ENCODE measurements at places on chromosomes 16 and 17.

DNA sequence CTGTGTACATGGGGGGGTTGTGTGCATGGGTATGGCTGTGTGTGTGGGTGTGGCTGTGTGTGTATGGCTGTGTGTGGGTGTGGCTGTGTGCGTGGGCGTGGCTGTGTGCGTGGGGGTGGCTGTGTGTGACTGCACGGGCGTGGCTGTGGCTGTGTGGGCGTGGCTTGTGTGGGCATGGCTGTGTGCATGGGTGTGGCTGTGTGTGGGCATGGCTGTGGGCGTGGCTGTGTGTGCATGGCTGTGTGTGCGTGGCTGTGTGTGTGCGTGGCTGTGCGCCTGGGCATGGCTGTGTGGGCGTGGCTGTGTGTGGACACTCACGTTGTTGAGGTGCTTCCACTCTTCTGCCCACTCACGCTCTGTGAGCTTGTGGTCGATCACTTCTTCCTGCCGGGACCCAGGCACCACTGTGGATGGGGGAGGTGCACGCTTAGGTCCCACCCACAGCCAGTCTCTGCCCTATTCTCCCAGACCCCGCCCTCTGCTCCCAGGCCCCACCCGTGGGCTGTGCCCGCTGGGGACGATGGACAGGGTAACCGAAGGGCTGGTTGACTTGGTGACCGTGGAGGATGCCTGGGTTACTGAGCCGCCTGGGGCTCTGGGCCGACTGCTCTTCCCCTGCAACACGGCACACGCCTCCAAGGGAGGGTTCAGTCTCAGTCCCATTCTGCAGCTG lies 16.0 kb upstream of the PABPN1L start:
- no peak for DNase-seq

DNA sequence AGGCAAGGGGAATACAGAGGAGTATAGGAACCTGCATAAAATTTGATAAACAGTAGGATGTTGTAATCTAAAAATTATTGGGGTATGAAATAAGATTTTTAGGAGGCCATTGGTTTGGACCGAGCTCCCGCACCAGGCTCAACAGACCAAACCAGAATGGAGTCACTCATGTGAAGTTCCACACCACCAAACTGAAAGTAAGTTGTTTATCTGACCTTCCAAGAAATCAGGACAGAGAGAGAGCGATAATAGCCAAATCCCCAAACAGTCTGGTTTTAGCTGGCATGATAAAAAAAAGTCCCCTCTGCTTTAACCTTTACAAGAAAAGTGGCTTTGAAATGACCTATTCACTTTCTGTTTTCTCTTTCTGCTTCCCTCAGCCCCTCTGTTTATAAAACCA lies 45.7 kb upstream of the SIAH1 start:
- DNase-seq: no peak

DNA sequence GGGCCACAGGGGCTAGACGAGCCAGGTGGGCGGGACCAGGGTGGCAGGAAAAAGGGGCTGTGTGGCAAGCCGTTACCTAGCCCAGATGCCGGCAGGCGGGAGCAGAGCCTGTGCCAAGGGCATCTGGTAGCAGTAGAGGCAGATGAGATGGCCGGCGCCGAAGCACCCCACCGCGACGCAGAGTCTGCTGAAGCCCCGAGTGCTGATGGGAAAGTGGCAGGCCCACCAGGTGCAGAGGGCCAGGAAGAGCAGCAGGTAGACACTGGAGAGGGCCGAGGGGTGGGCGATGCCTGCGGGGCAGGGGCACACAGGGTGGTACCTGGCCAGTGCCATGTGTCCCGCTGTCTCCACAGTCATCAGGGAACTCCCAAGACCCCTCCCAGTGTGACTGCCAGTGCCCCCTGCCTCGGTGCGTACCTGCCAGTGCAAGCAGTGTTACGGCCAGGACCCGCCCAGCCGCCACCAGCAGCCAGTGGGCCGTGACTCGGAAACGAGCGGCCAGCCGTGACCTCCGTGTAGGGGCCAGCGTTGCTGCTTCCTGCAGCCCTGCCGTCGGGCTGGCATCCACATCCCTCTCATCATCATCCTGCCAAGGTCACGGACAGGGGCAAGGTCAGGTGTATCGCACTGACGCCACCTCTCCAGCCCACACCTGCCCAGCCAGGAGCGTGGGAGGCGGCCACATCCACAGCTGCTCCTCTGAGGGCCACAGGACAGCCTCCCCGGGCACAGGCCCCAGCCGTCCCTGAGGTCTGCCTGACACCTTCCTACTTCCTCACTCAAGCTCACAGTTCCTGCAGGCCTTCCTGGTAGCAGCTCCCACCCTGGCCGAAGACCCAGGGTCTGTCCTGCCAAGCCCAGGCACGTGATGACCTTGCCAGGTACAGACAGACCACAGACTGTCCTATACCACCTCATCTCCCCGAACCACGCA lies 32.1 kb downstream of the CTU2 start:
- no peak for DNase-seq

- DNase-seq: no peak
These were observed 54.2 kb upstream of the MAP3K14 start for GRCh38 chr17:45370949-45371413.

DNA sequence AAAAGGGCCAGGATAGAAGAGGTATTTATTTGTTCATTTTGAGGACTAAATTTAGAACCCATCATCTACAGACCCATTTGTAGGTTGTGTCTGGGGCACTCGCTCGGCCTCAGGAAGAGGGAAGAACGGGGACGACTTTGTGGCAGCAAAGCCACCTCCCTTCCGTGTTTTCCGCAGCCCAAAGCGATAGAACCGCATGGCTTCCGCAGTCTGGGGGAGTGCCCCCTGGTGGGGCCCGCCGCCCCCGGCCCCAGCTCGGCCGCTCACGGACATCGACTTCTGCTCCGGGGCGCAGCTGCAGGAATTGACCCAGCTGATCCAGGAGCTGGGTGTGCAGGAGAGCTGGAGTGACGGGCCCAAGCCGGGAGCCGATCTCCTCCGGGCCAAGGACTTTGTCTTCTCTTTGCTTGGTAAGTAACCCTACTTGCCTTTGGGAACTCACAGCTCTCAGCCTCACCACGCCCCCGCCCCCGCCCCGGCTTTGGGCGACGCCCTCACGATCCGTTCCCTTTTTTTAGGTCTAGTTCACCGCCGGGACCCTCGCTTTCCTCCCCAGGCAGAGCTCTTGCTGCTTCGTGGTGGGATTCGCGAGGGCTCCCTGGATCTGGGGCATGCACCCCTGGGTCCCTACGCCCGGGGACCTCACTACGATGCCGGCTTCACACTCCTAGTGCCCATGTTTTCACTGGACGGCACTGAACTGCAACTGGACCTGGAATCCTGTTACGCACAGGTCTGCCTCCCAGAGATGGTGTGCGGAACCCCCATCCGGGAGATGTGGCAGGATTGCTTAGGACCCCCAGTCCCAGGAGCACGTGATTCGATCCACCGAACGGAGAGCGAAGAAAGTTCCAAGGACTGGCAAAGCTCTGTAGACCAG lies 681 bp downstream of the TMEM102 start:
- DNase-seq: peak; percentile 27

DNA sequence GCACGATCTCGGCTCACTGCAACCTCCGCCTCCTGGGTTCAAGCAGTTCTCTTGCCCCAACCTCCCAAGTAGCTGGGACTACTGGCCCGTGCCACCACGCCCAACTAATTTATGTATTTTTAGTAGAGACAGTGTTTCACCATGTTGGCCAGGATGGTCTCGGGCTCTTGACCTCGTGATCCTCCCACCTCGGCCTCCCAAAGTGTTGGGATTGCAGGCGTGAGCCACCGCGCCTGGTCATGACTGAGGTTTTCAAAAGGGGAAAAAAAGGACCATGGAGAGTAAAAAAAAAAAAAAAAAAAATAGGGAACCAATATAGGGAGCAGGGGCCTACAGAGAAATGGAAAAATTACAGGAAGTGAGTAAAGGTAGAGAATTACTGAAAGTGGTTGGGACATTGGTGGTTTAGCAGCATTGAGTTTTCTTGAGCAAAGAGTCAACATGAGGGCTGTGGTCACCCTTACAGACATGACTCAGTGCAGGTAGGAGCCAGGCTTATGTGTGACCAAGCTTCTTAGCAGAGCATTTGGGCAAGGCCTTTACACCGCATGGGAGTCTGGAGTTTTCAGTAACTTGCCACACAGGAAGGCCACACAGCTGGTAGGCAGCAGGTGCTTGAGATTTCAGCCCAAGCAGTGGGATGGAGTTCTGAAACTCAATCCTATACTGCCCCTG lies 447.3 kb downstream of the HS3ST3B1 start:
- DNase-seq: no peak

DNA sequence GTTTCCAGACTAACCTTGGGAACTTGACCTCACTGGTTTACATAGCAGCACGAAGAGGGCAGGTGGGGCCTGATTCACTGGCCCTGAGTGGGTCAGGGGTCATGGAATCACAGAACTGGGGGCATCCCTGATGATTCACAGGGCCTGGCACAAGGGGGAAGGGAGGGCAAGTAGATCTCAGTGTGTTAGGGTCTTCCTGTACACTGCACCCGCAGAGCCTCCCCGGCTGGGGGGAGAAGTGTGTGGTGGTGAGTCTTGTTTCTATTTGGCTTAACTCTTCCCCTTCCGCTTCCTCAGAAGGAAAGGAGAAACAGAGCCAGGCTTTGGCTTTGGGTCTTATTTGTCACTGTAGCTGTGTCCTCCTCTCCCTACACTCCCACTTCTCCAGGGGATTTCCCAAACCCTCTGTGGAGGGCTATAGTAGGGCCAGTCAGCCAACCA lies 3.7 kb downstream of the STARD3 start:
- no peak for DNase-seq

- DNase-seq: no peak
These were observed 20.3 kb downstream of the CHMP6 start for GRCh38 chr17:81011951-81012350.
